ENCODE measurements at places on chromosomes 4 and X.

DNA sequence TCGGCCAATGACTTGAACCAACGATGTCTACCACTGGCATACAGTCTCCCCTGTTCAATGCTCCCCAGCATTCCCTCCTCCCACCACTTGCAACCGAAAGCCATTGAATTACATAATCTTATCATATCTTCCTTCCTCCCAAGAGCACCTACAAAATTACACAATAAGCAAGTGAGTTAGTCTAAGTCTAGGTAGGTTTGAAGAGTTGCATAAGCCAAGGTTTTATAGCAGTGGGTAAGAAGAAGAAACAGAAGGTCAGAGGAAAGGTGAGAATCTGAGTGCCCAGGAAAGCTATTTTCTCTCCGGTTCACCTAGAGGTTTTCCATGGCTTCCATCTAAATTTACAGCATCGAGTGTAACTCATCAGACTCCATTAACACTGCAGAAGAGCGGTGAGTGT lies 40.3 kb downstream of the ATP8A1 start:
- ATAC-seq = no peak

GRCh38 chr4:124745985-124746801 lies 33.7 kb upstream of the ANKRD50 start:
- ATAC-seq = no peak

DNA sequence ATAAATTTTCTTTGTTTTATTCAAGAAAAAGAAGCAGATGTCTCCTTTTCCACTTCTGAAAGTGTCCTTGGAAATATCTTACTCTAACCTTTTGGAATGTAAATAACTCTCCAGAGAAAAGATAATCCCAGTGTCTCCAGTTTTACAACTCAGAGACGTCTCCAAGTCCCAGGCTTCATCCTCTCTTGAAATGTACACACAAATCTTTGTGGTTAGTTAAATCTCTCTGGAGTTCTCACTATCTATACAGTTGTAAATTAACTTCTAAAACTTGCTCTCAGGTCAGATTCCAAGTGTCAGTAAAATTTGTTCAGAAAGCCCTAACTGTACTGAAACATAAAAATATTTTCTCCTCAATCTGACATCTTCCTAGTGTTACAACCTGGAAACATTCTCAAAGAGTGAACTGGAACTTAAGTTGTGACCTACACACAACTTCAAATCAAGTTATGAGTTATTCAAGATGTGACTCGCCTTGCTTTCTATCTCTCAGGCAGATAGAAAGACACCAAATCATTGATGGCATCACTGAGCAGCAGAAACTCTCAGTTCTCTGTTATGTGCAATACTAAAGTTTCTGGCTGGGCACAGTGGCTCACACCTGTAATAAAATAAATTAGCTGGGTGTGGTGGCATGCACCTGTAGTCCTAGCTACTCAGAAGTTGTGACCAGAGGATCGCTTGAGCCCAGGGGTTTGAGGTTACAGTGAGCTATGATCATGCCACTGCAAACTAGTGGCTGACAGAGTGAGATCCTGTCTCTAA lies 284.2 kb downstream of the RCHY1 start:
- ATAC-seq = no peak

- ATAC-seq = no peak
These were observed 137.2 kb downstream of the MAGEC1 start for GRCh38 chrX:142040906-142041305.
